LHCN-M2 (cell line): ENCODE measurements at places on chromosomes 1 and 21.

DNA sequence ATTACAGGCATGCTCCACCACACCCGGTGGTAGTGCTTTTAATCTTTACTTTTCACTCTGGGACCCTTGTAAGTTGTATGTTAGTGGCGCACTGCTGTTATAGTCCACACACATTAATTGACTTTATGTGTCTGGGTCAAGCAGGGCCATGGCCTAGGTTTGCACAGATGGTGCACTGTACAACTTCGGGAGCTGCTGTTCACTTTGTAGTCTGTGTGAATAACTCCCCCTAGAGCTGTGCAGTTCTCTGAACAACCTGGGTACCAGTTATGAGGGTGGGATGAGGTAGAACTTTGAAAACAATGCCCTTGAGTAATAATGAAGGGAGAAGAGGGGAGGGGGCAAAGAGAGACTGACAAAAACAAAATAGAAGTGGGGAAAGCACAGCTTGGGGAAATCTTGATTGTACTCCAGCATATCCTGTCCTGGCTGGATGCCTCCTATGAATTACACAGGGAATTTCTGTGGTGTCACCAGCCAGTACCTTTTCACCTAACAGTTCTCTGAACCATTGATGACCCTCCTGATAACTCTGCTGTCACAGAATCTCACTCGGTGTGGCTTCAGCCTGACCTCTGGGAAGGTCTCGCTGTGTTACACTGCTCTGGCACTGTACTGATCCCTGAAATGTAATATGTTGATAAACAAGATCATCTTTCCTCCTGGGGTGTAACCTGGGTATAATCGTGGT lies 2.2 kb downstream of the PTGFRN start:
- DNase-seq: no peak

DNA sequence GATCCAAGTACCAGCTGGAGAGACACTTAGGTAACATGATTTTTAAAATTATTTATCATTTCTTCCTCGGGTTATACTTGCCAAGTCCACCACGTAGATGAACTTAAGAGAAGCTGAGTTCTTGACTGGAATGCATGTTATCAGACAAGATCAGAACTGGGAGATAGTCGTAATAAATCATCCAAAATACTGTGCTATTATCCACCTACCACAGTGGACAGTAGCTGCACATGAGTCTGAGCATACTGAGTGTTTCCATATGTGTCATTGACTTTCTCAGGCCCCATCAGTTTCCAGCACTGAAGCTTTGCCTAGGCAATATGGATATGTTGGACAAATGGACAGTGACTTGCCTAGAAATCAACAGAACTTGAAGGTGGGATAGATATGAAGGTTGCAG lies 77.9 kb upstream of the RRP15 start:
- DNase-seq: no peak

- no peak for DNase-seq
Observed at GRCh38 chr1:75841421-75841820, 44.7 kb downstream of the MSH4 start.

DNA sequence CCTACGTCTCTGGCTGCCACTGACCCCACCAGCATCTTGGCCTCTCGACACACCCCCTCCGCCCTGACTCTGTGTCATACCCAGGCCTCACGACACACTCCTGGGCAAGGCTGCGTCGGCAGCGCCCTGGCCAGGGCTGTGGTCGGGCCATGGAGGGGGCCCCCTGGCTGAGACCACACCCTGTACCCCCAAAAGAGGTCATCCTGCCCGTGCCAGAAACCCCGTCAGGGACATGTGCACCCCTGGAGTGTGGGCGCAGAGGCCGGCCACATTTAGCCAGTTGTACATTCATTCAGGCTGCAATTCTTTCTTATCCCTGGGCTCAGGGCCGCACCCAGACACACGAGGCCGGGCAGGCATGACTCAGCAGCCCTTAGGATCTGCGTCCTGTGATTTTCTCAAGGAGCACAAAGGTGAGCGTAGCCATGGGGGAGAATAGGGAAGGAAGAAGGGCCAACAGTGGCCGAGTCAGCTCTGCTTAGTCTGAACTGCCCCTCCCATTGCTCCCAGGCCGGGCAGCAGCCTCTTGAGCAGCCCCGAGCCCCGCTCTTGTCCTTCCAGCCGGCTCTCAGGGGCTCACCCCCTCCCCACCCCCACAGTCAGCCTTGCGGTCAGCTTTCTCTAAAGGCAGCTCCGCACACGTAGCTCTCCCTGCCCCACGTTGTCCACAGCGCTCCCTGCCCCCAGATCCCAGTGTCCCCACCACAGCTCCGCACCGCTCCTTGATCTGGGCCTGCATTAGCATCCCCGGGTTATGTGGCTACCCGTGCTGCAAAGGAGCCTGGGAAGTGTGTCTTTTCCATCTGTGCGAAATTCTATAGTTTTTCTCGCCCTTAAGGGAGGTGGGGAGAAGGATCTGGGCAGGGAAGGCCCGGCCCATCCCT lies 7.9 kb downstream of the CSTB start:
- DNase-seq: peak; percentile 54

DNA sequence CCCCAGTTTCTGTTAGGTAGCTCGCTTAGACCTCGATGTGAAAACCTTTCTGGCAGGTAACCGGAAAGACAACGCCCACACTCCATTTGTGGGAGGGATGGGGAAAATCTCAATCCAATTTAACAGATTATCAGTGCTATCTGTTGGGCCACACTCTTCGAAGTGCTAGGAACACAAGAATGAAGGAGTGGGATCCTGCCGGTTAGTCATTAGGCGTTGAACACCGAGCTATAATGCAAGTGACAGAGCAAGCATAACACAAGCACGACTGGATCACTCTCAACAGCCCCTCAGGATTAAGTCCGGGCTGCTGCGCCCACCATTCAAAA lies 531 bp downstream of the SNIP1 start:
- DNase-seq: no peak

- DNase-seq: no peak
Observed at GRCh38 chr1:201324821-201325677, 41.7 kb downstream of the PKP1 start.

DNA sequence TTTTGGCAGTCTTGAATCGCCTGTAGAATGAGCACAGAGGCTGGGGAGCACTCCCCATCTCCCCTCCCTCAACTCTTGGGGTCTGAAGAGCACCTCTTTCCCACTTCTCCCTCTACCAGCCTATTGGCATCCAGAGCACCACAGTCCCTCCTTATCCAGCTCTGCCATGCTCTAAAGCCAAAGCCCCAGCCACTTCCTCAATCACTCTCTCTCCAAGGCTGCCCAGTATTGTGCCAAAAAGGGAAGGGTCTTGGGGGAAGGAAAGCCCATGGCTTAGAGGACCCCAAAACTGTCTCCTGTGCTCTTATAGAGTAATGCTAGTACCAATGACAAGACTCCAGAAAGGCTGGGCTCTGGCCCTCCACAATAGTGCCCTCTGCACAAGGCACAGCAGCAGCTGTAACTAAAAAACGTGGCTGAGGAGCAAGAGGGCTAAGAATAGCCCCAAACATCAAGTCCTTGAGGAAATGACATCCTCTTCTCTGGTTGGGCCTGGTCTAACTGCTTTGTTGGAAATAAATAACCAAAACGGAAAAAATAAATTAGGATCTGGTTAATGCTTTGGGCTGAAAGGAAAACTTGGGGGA lies 28.4 kb downstream of the SLC27A3 start:
- DNase-seq: no peak

- DNase-seq: no peak
Observed at GRCh38 chr1:229059671-229060539, 211.0 kb upstream of the RAB4A start.

DNA sequence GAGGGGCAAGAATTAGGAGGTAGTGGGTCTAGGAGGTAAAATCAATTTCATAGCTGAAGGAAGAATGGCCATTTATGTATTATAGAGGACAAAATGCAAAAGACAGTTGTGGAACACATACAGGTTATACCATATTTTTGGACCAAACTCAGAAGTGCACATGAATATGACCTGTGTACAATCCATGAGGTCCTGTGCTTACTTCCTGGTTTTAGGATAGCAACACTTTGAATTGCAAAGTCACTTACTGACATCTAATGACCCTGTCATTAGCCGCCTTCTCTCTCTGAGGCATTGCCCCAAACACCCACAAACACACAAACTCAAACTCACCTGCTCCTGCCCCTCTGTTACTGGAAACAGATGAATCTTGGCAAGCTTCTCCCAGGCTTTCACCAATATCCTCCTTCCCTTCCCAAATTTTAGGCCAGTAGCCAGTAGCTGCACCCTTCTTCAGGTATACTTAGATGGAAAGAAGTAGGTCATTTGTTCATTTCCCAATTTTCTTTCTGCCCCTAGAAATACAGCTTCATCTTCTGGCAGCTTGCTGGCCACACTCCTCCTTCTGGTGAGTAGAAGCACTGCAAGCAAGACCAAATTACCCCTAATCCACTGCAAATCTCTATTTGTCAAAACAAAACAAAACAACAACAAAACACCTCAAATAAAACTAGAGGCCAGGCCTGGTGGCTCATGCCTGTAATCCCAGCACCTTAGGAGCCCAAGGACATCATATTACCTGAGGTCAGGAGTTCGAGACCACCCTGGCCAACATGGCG lies 13.7 kb upstream of the RPL5 start:
- DNase-seq: peak; percentile 45

- DNase-seq: no peak
Observed at GRCh38 chr1:114462341-114462740, 48.7 kb downstream of the TRIM33 start.

DNA sequence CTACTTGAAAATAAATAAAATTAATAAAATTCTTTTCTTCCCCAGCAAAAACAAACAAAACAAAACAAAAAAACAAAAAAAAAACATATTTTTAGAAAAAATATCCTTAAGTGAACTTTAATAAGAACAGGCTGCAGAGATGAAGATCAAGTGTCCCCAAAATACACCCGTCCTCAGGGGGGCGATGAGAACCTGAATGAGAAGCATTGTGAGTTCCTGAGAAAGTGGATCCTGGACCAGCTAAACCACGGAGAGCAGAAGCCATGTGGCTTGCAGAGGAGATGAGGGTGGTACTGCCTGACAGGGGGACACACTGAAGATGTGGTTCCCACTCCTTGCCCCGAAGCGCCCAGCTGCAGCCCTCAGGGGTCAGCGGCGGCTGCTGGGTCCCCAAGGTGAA lies 89.3 kb downstream of the ITPKB start:
- DNase-seq: peak; percentile 28
